ENCODE measurements at places on chromosomes 6 and 20.

- H3K4me1 ChIP-seq, result no peaks in the 10 kb centered on the region
- H3K27me3 ChIP-seq, result no peaks in the 10 kb centered on the region
- no peaks in the 10 kb centered on the region for H3K36me3 ChIP-seq
- no peak overlapping the region for H3K27ac ChIP-seq
Observed at GRCh38 chr6:38169221-38169976, 349.9 kb downstream of the ZFAND3 start.

GRCh38 chr6:119105282-119105681 is 26.8 kb upstream of the FAM184A start:
- H3K36me3 ChIP-seq, result no peaks in the 10 kb centered on the region
- H3K4me1 ChIP-seq, result no peaks in the 10 kb centered on the region
- H3K27ac ChIP-seq, result no peak overlapping the region
- no peak overlapping the region for H3K4me3 ChIP-seq

DNA sequence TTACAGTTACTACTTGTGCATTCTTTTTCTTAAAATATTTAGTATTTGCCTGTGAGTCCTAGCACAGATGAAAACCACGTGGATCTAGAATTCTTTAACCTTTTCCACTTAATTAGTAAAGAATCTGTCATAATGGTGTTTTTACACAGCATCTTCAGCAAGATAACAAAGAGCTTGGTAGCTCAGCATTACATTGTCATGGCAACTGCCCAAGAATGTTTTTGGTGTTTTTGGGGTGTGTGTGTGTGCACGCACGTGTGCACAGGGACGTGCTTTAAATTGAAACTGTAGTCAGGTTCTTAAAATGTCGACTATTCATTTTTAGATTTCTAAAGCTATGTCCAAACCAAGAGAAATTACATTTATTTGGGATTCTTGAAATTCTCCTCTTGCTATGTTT is 108.0 kb downstream of the FIG4 start:
- no peak for DNase-seq
- no peaks in the 10 kb centered on the region for H3K4me1 ChIP-seq
- no peak overlapping the region for H3K4me3 ChIP-seq
- H3K27ac ChIP-seq, result no peak overlapping the region
- H3K27me3 ChIP-seq, result no peaks in the 10 kb centered on the region

GRCh38 chr6:50527985-50528384 is 185.3 kb upstream of the TFAP2D start:
- no peak overlapping the region for H3K27ac ChIP-seq
- no peaks in the 10 kb centered on the region for H3K36me3 ChIP-seq

- H3K4me1 ChIP-seq, result peaks cover 3% of the 10 kb centered on the region
- no peaks in the 10 kb centered on the region for H3K36me3 ChIP-seq
- no peak overlapping the region for H3K27ac ChIP-seq
- H3K4me3 ChIP-seq, result peak overlapping the region; percentile 18
- no peak for DNase-seq
Observed at GRCh38 chr20:54174457-54175175, 830 bp upstream of the CYP24A1 start.

GRCh38 chr20:57505979-57506378 is 19.0 kb downstream of the CTCFL start:
- no peaks in the 10 kb centered on the region for H3K27me3 ChIP-seq
- no peak for DNase-seq
- H3K4me1 ChIP-seq, result no peaks in the 10 kb centered on the region
- H3K36me3 ChIP-seq, result no peaks in the 10 kb centered on the region

GRCh38 chr20:58196402-58197184 is 31.9 kb downstream of the ANKRD60 start:
- no peaks in the 10 kb centered on the region for H3K4me1 ChIP-seq
- no peak overlapping the region for H3K27ac ChIP-seq
- H3K27me3 ChIP-seq, result no peaks in the 10 kb centered on the region
- H3K4me3 ChIP-seq, result no peak overlapping the region
- H3K36me3 ChIP-seq, result no peaks in the 10 kb centered on the region

GRCh38 chr6:52087498-52087999 is at the start of gene PKHD1:
Gene PKHD1 (minus strand): TSS chr6:52087613. CDS start chr6:52084933, 2,680 bp downstream.
- H3K4me1 ChIP-seq, result no peaks in the 10 kb centered on the region
- DNase-seq, result no peak
- no peak within 1 kb of the TSS for H3K4me3 ChIP-seq
- no peaks in the 10 kb centered on the region for H3K36me3 ChIP-seq
- H3K27me3 ChIP-seq, result no peaks in the 10 kb centered on the region

DNA sequence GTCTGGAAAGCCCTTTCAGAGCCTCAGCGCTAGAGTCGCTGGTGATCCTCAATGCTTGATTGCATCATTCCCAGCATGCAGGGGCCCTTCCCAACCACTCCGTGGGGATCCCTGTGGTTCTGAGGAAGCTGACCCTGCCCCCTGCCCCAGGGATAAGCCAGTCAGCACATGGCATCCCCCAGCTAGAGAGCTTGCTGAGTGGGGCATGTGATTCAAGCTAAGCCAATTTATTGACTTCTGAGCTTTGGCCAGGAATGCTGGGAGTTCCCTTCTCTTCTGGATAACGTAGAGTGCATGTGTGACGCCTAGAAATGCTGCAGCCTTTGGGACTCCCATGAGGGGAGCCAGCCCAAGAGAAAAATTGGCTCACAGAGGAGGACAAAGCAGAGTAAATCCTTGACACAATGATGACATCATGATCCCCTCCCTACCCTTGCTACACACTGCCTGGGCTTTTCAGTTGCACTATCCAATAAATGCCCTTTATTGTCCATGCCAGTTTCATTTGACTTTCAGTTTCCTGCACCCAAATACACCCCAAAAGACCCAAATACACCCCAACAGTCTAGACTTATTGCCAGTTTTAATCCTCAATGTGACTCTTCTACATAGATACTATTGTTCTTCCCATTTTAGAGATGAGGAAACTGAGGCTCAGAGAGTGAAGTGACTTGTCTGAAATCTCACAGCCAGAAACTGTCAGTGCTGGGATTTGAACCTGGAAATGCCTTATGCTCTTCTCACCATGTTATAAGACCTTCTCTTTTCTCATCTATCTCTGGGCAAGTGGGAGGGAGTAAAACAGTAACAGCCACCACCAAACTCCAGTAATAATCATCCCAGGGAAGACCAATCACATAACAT is 34.3 kb downstream of the KCNB1 start:
- no peaks in the 10 kb centered on the region for H3K36me3 ChIP-seq
- DNase-seq, result no peak
- H3K4me3 ChIP-seq, result no peak overlapping the region
- H3K4me1 ChIP-seq, result peaks cover 18% of the 10 kb centered on the region

DNA sequence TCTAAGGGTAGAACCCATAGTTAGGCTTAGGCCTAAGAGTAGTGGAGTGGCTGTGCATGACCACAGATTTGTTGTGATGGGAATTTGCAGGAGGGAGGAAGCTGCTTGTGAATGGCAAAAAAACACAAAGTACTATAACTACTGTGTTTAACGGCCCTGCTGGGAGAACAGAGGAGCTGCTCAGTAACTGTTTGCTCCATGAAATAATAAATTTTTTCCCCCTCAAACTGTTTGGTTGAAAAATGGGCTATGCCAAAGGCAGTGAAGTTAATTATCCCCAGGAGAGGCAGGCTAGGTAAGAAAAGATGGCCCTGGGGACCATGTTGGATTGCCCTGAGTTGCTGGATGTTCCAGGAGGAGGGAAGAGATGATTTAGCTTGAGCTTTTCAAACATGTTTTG is 256.5 kb upstream of the PRND start:
- H3K4me1 ChIP-seq, result no peaks in the 10 kb centered on the region
- no peak overlapping the region for H3K4me3 ChIP-seq
- no peaks in the 10 kb centered on the region for H3K27me3 ChIP-seq

DNA sequence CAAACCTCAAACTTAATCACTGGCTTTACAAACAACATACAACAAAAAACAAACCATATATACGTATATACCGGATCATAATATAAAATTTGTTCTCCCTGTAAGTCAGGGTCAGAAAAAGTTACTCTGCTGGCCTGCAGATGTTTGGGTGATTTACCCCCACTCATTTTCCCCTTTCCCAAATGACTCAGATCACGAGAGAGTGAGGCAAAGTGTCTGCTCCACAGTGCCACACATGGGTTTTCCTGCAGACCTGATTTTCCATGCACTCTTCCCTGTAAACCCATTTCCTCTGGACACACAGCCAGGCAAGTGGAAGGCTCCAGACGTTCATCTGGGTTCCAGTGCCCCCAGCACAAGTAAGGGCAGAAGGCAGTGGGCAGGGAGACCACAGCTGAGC is 23.5 kb downstream of the GFOD1 start:
- H3K4me3 ChIP-seq, result no peak overlapping the region
- no peaks in the 10 kb centered on the region for H3K4me1 ChIP-seq
- no peaks in the 10 kb centered on the region for H3K27me3 ChIP-seq

GRCh38 chr6:154359161-154359574 is 2.6 kb upstream of the IPCEF1 start:
- no peak for DNase-seq
- no peak overlapping the region for H3K27ac ChIP-seq
- no peaks in the 10 kb centered on the region for H3K4me1 ChIP-seq

GRCh38 chr6:123105561-123105960 is 109.5 kb downstream of the CLVS2 start:
- no peak for DNase-seq
- no peak overlapping the region for H3K27ac ChIP-seq
- H3K4me1 ChIP-seq, result no peaks in the 10 kb centered on the region
- no peaks in the 10 kb centered on the region for H3K36me3 ChIP-seq
- H3K27me3 ChIP-seq, result no peaks in the 10 kb centered on the region
- H3K4me3 ChIP-seq, result no peak overlapping the region

DNA sequence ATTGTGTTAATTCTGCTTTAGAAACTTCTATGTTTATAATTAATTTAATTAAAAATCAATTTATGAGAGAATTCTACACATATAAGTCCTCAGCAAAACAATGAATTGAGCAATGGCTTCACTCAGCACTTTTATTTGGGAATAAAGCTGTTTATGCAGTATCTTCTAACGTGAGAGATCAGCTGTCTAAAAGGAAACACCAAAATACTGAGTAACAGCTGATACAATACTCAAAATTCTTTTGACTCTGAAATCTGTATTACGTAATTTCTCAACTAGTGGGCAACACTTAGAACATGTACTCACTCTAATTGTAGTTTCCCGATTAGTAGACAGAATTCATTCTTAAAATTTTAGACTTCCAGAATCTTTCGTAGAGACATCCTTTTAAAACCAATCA is 49.8 kb downstream of the MAP3K7 start:
- no peaks in the 10 kb centered on the region for H3K27me3 ChIP-seq
- H3K4me3 ChIP-seq, result no peak overlapping the region
- no peak for DNase-seq
- H3K27ac ChIP-seq, result no peak overlapping the region
- H3K36me3 ChIP-seq, result peaks cover 15% of the 10 kb centered on the region

GRCh38 chr20:3483309-3483708 is 12.5 kb downstream of the ATRN start:
- peaks cover 3% of the 10 kb centered on the region for H3K4me1 ChIP-seq
- H3K27me3 ChIP-seq, result no peaks in the 10 kb centered on the region
- no peak overlapping the region for H3K4me3 ChIP-seq
- H3K27ac ChIP-seq, result no peak overlapping the region

GRCh38 chr20:57857118-57857517 is 147.3 kb upstream of the PMEPA1 start:
- H3K4me1 ChIP-seq, result no peaks in the 10 kb centered on the region
- no peaks in the 10 kb centered on the region for H3K36me3 ChIP-seq
- H3K4me3 ChIP-seq, result no peak overlapping the region
- no peak for DNase-seq

DNA sequence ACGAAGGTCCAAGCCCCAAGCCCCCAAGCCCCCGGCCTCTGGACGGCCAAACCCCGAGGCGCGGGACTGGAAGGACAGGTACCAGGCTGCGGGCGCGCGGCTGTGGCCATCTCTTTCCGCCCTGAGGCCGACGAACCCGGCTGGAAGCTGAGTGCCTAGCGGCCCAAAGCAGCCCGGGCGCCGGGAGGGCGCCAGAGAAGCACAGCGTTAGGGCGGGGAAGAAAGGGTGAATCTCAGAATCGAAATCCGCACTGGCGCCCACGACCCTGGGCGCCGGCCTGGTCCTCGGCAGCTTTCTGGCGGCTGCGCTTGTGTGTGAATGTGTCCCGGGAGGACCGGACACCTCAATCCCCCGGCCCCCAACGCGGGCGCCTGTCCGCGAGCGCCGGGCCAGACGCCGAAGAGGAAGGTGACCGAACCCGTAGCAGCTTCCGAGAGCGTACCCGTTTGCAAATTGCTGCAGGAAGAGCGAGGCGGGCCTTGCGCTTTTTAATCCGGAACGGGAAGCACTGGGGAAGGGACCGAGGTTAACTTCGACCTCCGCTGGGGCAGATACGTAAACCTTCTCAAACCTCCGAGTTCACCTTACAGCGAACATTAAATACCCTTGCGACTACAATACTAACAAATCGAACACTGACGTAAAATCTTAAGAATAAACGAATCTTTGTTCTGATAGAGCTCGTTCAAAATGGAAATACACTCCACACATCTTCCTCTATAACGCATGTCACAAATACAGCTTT is 2.9 kb downstream of the NRN1 start:
- H3K36me3 ChIP-seq, result no peaks in the 10 kb centered on the region
- no peak overlapping the region for H3K27ac ChIP-seq
- H3K4me1 ChIP-seq, result peaks cover 28% of the 10 kb centered on the region
- peak overlapping the region; percentile 43 for H3K4me3 ChIP-seq
- DNase-seq, result no peak

DNA sequence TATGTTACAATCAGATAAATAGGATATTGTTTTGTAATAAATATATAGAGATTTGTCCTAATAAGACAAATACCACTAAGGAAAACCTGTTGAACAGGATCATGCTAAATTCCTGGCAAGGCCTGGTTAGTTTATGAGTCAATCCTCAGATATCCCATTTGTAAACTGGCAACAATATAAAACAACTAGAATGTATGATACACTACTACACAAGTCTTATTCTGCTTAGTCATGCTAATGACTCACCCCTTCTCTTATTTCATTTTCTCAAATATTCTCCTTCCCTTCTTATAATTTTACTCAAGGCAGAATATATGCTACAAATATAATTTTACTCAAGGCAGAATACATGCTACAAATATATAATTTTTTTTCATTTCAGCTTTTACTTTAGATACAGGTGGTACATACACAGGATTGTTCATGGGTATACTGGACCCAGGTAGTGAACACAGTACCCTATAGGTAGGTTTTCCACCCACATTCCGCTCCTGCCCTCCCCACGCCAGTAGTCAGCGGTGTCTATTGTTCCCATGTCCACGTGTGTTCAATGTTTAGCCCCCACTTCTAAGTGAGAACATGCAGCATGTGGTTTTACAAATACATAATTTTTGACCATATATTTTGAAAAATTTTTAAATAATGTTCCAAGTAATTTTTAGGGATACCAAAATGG is 6.3 kb downstream of the OSER1 start:
- H3K27me3 ChIP-seq, result no peaks in the 10 kb centered on the region
- H3K4me1 ChIP-seq, result peaks cover 4% of the 10 kb centered on the region
- H3K4me3 ChIP-seq, result no peak overlapping the region
- DNase-seq, result no peak

- no peaks in the 10 kb centered on the region for H3K27me3 ChIP-seq
- no peaks in the 10 kb centered on the region for H3K36me3 ChIP-seq
- H3K27ac ChIP-seq, result no peak overlapping the region
- H3K4me3 ChIP-seq, result no peak overlapping the region
- H3K4me1 ChIP-seq, result no peaks in the 10 kb centered on the region
- DNase-seq, result no peak
Observed at GRCh38 chr20:21873291-21873690, 167.8 kb downstream of the PAX1 start.
